WERI-Rb-1 (cell line): ENCODE measurements at places on chromosomes 3 and 15.
A peak's percentile ranks its signal among the peaks of the same experiment; 100 is the strongest.

DNA sequence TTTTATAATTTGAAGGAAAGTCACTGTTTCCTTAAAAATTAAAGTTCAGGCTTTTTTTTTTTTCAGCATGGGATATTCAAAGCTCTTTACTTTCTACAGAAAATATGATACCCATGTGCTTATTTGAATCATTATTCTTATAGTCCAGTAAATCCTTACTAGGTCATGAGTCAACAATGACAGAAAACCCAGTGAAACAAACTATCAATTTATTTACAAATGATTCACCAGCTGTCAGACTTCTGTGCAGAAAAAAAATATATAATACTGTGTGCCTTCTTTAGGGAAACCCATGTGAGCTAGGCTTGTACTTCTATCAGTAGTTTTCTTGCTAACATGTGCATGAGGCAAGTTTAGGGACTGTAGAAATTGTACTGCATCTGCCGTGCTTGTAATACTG is 1.2 kb downstream of the ACP3 start:
- no peak for DNase-seq

- no peak for DNase-seq
Measured at GRCh38 chr3:128009952-128010846, 42.0 kb upstream of the SEC61A1 start.

DNA sequence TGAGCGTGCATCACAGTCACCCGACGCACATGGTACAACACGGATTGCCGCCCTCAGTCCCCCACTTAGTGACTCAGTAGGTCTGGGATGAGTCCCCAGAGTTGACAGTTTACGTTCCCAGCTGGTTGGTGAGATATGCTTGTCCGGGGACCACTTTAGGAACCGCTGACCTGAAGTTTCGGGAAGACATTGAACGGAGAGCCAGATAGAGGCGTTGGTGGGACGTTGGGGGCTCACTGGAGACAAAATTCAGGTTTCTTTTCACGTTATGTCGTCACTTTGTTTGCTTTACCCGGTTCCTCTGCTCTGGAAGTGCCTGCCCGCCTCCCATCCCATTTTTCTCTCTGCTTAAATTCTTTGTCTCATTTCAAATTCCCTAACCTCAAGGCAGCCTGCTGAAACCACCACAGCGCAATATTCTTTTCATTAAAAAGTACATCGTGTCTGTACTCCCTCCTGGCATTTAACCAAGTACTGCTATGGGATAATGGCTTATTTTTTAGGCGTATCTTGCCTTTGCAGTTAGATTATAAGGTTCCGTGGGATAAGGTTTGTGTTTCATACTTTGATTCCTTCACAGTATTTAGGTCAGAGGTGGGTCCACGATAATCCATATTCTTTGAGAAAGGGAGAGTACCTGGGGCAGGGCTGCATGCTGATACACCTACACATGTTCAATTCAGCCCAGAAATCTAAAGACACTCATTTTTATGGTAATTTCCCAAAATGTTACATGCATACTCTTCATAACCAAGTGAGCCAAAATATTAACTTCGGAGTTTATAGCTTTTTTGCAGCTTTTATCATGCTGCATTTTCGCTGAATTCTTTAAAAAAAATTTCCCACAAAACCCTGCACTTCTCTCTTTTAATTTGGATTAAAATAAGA is 921 bp downstream of the LMLN start:
- no peak for DNase-seq

GRCh38 chr15:44584162-44584749 is 47.3 kb downstream of the EIF3J start:
- peak; percentile 51 for DNase-seq

DNA sequence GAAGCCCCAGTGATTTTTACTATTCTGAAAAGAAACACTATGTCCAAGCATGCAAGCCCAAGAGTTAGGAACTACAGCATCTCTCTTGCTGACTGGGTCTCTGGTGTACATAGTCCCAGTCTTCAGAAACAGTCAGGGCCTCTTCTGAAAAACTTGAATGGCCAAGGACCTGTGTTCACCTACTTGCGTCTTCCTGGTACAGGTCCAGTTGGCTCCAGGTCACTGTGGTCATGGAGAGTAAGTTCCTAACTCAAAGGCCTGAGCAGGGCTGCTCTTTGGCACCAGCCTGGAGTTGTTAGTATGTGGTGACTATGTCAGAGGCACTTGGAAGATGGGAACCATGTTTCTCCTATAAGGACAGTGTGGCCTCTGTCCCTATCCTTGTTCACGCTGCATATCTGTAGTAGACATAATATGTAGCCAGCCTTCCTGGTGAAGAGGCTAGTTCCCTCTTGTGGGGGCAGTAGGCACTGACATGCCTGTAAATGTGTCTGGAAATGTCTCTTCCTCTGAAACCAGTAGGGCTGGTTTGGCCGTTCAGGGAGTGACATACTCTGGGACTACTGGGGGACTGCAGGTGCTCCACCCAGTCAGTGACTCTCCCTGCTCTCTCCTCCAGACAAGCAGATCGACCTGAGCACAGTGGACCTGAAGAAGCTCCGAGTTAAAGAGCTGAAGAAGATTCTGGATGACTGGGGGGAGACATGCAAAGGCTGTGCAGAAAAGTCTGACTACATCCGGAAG is 2.6 kb upstream of the RBM15B start:
- no peak for DNase-seq
